ENCODE measurements at places on chromosomes 2 and 18.

GRCh38 chr18:44411976-44412375 is 268.7 kb upstream of the SETBP1 start:
- DNase-seq, result peak; percentile 4

GRCh38 chr2:64442801-64443429 is 11.0 kb upstream of the LGALSL start:
- no peak for DNase-seq

DNA sequence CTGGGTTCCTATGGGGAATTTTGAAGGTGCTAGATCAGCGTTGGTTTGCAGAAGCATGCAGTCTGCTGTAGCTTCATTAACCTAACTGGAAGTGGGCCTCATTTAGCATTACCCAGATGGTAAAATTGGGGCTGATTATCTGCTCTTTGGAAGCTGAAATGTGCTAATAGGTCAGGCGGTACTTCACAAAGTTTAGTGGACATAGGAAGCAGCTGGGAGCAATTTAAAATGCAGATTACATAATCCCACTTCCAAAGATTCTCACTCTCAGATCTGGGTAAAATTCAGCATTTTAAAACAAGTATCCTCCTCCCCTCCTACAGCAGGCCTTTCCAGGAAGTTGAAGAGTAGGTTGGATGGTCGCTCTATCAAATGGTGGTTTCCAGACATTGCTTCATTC is 907.0 kb downstream of the CPS1 start:
- no peak for DNase-seq

- DNase-seq, result no peak
Measured at GRCh38 chr2:57798346-57798745, 248.3 kb upstream of the VRK2 start.

DNA sequence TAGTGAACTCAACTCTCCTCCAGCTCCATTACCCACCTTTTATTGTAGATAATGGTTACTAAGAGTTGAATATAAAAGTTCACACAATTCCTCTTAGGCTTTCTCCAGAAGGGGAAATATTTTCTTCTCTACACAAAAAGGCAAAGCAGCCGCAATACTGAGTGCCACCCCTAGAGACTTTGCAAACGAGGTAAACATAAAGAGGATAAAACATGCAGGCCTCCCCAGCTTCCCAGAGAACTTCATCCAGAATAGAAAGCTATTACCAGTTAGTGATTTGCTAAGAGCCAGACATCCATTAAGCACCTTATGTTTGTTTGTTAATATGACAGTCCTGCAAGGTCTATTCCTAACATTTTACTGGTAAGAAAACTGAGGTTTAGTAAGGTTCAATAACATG is 17.4 kb downstream of the ZNF521 start:
- DNase-seq, result no peak

- no peak for DNase-seq
Measured at GRCh38 chr18:74284191-74284979, 7.4 kb downstream of the CYB5A start.

DNA sequence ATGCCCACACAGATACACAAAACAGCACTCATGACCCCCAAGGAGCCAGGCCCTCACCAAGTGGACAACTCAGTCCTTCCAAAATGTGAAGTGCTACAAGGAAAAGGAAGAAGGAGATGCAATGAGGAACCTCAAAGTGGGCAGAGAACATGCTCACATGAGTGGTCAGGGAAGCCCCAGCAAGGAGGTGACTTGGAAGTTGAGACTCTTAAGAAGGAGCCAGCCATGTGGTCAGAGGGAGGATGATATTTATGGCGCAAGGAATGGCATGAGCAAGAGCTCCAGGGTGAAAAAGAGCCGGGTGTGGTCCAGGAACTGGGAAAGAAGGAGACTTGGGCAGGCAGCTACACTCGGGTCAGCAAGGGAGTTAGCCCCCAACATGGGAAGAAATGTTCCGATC is 30.0 kb upstream of the KLHL29 start:
- no peak for DNase-seq

DNA sequence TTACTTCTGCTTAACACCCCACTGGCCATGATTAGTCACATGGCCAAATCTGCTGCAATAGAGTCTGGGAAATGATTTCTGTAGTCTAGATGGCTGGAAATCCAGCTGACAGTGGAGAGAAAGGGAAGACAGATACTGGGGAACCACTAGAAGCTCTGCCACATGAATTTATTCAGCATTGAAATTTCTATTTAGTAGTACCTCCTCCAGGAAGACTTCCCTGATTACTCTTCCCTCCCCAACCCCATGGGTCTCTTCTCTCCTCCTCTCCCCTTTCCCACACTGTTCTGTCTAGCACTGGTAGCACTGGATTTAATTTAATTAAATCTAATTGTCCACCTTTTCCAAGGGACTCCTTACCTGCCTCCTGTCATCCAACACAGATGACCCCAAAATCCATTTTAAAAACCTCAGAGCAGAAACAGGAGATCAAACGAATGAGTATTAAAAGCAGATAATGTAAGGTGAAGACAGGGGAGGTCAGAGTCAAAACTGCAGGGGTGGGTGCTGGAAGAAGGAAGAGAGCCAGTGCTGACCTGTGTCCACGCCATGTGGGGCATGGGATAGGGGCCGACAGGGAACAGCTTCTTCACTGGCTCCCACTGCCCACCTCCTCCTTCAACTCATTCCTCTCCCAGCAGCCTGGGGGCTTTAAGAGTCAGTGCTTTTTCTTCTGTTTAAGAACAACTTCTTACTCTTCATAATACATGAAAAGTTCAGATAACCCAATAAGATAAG is 169.2 kb upstream of the HS6ST1 start:
- no peak for DNase-seq

- DNase-seq, result peak; percentile 77
Measured at GRCh38 chr2:234288974-234289455, 207.9 kb downstream of the ARL4C start.

DNA sequence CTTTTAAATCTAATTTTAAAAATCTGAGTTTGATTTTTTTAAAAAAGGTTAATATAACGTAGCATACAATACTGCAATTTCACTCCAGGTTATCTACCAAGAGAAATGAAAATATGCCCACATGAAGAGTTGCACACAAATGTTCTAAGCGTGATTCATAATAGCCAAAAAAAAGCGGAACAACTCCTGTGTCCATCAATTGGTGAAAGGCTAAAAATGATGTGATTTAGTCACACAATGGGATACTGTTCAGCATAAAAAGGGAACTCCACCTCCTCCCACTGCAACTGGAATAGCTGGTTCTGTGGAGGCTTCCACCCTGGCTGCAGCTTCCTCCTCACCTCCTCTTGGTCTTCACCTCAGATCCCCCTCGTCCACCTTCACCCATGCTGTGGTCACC is 132.8 kb downstream of the PIK3C3 start:
- no peak for DNase-seq

DNA sequence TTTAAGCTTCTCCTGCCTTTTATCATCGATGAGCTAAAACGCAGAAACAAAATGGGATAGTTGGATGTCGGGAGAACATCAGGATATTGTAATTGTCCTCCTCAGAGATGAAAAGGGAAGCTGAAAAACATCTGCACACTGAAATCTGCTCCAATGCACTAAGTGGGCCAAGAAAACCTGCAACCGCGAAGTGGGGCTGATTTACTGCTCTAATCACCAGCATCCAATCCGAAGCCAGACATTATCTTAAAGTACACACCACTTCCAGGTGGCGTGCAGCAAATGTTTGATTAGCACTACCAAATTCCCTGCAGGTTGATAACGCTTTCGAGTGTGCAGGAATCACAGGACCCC is 230.3 kb upstream of the SLC14A2 start:
- DNase-seq, result no peak

DNA sequence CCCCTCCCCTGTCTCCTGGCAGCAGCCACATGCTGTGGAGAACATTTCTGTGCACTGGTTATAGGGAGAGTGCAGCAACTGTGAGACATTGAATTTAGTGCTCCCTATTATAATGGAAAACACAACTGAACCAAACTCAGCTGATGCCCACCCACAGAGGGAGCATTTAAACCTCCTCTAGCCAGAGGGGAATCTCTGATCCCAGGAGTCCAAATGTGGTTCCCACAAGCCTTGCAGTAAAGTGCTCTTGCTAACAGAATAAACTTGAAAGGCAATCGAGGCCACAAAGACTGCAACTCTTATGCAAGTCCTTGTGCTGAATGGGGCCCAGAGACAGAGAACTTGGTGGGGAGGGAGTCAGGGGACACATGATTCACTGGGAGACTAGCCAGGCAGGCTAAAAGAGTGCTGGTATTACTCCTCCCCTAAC is 638.8 kb upstream of the VRK2 start:
- no peak for DNase-seq

DNA sequence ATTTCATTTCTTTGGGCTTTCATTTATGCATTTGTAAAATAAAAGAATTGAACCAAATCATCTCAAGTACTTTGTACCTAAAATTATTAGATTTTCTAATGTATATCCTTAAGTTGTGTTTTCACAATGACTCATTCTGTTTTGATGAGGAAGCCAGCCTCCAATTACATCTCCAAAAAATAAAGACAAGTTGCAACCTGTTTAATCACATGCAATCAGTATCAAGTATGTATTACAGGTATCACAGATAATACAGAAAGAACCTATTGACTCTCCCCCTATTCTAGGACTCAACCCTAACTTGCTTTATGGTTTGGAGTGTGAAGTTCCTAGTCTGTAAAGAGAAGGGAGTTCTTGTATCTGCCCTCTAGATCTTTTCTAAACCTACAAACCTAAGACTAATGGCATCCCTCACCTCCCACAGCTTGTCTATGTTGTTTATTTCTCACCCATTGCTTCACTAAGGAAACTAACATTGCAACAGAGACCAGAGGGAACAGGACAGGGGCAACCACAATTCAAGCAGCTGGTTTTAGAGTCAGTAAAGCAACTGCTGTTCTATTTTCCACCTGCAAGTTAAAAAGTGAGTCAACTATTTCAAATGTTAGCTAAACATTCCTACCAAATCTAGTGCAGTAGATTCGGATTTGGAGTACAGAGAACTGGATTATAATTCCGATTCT is 141.1 kb upstream of the ETAA1 start:
- DNase-seq, result peak; percentile 84

- no peak for DNase-seq
Measured at GRCh38 chr18:51013259-51013658, 16.8 kb upstream of the SMAD4 start.

DNA sequence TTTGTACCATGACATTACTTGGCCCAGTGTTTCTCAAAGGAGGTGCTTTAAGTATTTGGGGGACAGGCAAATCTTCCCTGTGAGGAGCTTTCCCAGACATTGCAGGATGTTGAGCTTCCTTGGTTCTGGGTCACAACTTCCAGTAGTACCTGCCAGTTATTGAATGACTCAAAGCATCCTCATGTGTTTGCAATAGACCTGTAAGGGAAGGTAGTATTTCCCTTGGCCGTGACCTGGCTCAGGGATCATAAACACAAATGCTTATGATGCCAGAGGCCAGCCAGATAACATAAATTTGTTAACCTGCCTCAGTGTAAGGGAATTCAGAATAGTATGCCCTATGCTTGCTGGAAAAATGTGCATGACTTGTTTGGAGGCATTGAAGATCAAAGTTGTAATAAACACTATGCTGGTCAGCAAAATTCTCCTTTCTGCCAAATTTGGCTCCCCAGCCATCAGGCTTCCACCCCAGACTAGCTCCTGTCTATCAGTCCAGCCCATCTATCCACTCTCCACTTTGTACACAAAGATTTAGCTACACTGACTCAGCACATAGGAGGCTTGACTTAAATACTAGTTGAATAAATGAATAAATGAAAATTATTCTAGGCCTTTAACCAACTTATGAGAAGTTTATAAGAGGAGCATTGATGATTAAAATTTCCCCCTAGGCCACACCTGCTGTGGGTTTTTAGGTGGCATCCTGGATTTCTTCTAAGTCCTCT is 102.0 kb upstream of the EFEMP1 start:
- DNase-seq, result no peak

DNA sequence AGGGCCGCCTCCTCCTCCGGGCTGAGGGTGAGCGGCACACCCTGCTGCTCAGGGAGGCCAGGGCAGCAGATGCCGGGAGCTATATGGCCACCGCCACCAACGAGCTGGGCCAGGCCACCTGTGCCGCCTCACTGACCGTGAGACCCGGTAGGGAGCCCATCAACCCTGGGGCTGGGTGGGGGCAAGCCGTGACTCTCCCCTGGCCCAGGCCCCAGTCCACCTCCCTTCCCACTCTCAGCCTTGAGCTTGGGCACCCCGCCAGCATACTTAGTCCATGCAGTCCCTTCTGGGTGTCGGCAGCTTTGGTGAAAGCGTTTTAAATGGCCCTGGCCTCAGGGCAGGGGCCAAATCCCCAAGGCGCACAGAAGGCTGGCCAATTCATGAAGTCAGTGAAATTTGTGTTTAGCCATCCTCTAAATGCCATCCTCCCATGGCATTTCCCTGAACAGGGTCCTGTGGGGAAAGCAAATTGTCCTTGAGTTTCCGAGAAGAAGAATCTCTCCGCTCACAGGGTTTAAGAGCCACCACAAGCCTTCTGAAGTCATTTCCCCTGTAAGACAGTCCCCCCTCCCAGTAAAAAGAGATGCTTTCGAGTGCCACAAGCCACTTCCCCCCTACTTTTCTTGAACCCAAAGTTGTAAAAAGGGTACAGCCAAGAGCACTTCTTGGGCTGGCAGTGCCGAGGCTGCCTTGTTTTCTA is 17.2 kb downstream of the SPEG start:
- DNase-seq, result peak; percentile 56

GRCh38 chr2:192286093-192286701 is 91.5 kb upstream of the TMEFF2 start:
- DNase-seq, result peak; percentile 68

DNA sequence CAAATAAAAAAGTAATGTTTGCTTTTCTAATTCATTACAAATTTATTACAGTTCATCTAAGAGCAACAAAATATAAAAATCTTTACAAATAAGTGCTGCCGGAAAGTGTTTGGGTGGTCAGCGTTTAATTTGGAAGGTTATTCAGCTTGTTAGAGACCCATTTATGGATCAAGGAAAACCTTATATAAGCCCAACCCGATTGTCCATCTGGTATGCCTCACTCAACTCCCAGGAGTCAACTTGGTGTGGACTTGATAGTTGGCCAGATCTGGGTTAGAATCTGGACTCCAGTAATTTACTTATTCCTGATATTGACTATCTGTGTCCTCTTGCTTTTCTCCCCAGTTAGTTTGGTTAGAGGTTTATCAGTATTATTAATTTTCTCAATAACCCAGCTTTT is 106.2 kb downstream of the KCTD1 start:
- DNase-seq, result no peak

DNA sequence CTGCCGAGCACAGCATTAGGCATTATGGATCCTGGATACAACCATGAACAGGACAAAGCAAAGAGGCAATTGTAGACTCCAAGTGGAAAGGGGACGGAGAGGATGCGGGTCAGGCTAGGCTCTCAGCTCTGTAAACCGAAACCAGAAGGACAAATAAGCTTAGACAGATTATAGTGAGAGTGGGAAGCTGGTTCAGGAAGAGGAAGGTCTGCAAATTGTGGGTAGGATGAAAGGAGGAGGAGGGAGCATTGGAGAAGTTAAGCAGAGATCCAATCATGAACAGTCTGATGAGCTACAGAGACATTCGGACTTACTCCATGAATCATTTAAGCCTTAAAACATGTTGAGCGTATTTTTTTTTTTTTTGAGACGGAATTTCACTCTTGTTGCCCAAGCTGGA is 3.0 kb downstream of the MSH6 start:
- DNase-seq, result no peak

- DNase-seq, result no peak
Measured at GRCh38 chr2:207670887-207671286, 40.6 kb upstream of the CCNYL1 start.

Data from MCF 10A (cell line).